ENCODE measurements at places on chromosomes 4 and X.

GRCh38 chr4:184388106-184388505, 86.2 kb downstream of the IRF2 start:
- no peak for DNase-seq

DNA sequence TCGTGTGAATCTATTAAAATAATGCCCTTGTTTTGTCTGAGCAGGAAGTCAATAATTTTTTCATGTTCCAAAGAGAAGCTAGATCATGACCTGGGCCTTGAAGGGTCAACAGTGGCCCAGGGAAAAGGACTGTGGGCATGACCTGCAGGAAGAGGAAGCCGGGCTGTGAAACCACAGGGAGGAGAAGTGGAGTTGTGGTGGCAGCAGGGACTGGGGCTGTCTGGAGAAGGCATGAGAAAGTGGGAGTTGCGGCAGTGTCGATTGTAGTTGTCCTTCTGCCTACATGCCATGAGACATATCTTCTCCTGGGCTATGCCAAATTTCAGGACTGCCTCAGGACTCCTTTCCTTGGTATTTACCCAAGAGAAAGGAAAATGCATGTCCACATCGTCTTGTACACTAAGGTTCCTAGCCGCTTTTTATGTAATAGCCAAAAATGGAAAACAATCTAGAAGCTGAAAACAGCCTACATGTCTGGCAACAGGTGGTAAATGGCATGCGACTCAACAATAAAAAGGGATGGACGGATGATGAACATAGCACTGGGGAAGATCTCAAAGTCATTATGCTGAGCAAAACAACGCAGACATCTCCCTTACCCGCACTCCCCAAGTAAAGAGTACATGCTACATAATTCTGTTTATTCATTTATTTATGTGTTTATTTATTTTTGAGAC, 13.6 kb upstream of the PTTG2 start:
- DNase-seq: no peak

DNA sequence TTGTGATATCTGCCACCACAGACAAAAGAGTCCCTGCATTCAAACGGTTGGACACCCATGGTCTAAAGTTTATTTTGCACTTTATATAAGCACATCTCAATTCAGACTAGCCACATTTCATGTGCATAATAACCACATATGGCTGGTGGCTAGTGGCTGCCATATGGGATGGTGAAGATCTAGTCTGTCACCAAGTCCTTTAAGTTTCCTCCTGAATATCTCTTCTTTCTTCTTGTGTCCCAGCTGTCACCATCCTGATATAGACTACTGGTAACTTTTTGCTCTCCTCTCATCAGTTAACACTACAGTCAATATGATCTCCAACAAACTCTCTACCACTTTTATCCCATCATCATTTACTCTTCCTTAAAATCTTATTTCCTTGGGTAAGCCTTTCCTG, 9.3 kb downstream of the HSPA4L start:
- DNase-seq: no peak

DNA sequence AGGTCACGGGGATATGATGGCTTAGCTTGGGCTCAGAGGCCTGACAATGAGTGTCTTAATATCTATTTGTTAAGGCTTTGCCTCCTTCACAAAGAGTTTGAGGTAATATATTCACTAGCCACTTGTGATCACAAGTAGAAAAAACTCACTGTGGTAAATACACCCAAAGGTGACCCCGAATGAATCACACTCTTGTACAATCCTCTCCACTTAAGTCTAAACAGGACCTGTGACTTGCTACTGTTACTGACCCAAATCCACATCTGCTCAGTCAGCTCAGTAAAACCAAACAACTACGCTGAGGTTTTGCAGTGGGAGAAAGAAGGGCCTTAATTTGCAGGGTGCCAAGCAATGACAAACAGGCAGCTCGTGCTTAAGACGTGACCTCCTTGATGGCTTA, 223.8 kb upstream of the MAGEC2 start:
- DNase-seq: no peak

DNA sequence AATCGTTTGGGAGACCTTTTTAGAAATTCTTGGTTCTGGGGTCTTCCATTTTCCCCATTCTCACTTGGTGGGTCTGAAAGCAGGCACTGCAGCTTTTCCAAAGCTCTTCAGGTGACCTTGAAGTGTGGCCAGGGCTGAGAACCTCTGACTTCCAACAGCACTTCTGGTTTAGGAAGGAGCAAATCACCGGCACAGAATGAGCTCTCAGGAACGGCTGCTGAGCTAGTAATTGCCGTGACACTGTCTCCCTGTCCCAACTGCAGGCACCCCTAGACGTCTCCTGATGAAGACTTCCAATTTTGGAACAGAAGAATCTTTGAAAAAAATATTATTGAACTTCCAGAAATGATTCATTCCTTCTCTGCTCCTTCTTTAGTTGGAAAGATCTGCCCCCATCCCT, 31.3 kb downstream of the CD38 start:
- DNase-seq: no peak

GRCh38 chr4:156223985-156224384, 270.3 kb upstream of the CTSO start:
- DNase-seq: no peak

DNA sequence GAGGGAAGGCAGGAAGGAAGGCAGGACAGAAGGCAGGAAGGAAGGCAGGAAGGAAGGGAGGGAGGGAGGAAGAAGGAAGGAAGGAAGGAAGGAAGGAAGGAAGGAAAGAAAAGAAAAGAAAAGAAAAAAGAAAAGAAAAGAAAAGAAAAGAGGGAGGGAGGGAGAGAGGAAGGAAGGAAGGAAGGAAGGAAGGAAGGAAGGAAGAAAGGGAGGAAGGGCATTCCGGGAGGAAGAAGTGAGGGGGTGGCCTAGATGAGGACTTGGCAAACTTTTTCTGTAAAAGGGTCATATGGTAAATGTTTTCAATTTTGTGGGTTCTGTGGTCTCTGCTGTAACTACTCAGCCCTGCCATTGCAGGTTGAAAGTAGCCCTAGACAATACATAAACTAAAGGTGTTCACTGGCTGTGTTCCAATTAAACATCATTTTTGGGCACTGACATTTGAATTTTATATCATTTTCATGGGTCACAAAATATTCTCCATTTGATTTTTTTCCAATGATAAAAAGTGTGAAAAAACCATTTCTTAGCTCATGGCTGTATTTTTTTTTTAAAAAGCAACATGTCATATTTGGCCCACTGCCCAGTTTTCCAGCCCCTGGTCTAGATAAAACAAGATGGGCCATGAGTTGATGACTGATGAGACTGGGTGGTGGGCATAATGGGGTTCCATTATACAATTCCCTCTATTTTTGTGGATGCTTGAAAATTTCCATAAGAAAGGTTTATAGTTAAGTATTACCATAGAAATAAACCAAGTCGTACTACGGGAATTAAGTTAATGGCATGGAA, 3.1 kb downstream of the ZNF630 start:
- no peak for DNase-seq

GRCh38 chr4:141686146-141686775, 49.9 kb downstream of the IL15 start:
- no peak for DNase-seq

- no peak for DNase-seq
Measured at GRCh38 chr4:66640233-66640990, 904.9 kb downstream of the CENPC start.

- peak; percentile 36 for DNase-seq
Measured at GRCh38 chr4:4859325-4859798, at the start of gene MSX1. Gene MSX1 (plus strand): TSS chr4:4859665. CDS start chr4:4859900, 235 bp downstream.

GRCh38 chr4:90546114-90546513, 418.9 kb downstream of the CCSER1 start:
- no peak for DNase-seq

GRCh38 chr4:84028340-84028739, 470.8 kb downstream of the NKX6-1 start:
- DNase-seq: no peak

- DNase-seq: peak; percentile 20
Measured at GRCh38 chr4:7828011-7828720, 111.5 kb downstream of the AFAP1 start.

DNA sequence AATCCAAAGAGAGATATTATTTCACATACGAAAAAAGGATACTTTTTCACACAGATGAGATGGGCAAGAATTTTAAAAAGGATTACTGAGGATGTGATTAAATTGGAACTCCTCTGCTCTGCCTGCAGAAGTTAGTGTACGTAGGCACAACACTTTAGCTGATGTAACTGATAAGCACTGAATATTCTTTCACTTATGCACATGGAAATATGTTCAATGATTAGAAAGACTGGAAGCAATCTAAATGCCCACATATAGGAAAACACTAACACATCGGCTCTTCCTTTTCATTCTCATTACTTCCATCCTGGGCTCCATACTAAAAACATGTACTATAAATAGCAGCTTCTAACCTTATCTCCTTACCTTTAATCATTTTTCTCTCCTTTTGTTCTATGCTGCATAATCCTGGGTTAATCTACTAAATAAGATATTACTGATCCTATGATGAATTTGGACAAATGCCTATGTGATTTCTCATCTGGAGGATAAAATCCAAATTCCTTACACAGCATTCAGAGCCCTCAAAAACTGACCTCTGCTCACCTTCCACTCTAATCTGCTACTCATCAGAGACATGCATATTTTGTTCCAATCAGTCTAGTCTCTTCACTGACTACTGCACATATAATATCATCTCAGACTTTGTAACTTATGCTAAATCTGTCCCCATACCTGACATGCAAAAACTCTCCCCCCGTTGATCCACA, 197.8 kb downstream of the PDGFC start:
- no peak for DNase-seq

DNA sequence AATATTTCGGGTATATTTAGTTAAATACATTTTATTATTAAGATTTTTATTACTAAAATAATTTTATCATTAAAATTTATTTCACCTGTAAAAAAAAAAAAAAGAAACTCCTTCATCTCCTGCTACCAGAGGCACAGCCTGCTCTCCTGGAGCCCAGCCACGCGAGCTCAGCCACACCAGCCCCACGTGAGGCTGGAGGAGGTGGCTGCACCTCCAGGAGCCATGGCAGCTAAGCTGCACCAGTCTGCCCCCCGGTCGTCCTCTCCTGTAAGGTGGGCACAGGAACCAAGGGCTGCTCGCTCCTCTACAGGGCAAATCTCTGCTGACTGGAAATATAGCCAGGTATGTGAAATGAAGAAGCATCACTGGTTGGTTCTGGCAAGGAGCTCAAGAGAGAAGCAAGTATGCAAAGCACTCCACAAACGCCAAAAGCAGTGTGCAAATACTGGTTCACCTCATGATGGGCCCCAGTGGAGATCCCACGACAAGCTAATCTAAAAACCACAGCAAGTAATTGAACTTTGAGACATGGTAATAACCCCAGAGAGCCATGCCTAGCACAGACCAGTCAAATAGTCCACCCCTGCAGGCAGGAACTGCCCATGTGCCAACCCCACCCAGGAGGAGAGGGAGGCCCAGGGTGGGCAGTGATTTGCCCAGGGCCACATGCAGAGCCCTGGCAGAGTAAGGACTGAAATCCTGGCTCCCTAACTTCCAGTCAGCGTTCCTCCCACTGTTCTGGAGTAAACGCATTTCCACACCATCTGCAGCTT, 90.1 kb downstream of the WFS1 start:
- no peak for DNase-seq

DNA sequence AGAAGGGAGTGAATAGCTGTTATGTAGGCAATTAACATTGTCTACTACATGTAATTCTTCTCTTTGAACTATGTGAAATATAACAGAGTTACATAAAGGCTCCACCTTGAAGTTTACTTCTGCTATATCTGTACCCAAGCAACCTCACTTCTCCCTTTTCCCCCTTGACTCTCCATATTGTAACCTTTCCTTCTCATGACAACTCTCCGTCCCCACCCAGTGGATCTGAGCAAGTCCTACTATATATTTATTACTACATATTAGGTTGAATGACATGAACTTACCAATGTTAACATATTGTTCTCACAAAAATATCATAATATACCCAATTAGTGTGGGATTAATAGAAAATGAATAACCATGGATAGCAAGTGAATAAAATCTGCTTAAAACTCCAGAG, 93.2 kb upstream of the ATP8A1 start:
- no peak for DNase-seq

GRCh38 chr4:121050300-121050699, 22.0 kb downstream of the NDNF start:
- no peak for DNase-seq

GRCh38 chr4:165027762-165028402, 3.9 kb upstream of the TRIM60 start:
- DNase-seq: no peak

DNA sequence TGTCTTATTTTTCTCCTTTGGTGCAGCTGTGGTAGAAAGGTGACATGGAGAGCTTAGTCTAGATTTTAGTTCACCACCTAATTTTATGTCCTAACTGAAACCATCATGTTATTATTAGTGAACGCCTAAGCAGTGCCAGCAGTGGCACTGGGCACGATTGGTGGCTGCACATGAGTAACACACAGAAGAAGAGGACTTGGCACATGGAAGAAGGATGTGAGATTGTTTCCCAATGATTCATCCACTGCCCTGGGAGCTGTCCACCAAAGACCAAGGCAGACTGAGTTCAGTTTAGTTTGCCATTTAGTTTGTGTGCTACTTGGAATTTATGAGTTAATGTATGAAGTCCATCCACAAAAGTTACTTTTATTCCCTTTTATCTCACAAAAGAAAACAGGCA, 68.1 kb upstream of the NAP1L5 start:
- DNase-seq: no peak

GRCh38 chr4:151045907-151046306, 30.8 kb upstream of the LRBA start:
- DNase-seq: no peak
